ENCODE measurements at places on chromosomes 6 and 20. TPM values are rescaled to one million over a fixed set of nuclear protein-coding genes. Genes with fewer than 3 reads are reported as not detected.

Gene BMP5
- total RNA-seq = 4.8 TPM

Gene BMP7
- 0.78 TPM for total RNA-seq

Gene GCLC
- 47.5 TPM for total RNA-seq

Gene WASF1
- 4.1 TPM for total RNA-seq

Gene NMBR
- total RNA-seq = not detected

Gene DLL1
- 26.6 TPM for total RNA-seq

Gene GINS1
- 2.7 TPM for total RNA-seq

Gene XKR7
- total RNA-seq = 0.06 TPM

Gene METTL24
- 0.31 TPM for total RNA-seq

Data from left colon (tissue), 2 donors.